Activated T-cell treated with anti-CD3 and anti-CD28 coated beads, Interleukin-2, amount 50 U/mL, for 48 hours (primary cell): ENCODE measurements at places on chromosomes 4 and X.

DNA sequence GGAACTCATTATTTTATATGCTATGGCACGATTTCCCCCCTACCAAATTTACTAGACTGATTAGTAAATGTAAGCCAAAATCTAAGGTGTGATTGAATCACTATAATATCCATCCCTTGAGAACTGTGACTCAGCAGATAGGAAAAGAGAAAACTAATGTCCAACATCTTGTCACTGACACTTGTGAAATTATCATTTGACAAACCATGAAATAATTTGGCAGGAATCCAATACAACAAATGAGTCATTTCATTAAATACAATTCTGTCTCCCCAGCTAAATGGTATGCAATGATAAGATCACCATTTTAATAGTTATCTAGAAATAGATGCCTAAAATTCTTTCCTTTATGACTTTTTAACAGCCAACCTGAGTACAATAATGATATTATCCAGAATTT is 462.3 kb downstream of the DMD start:
- DNase-seq, result no peak

DNA sequence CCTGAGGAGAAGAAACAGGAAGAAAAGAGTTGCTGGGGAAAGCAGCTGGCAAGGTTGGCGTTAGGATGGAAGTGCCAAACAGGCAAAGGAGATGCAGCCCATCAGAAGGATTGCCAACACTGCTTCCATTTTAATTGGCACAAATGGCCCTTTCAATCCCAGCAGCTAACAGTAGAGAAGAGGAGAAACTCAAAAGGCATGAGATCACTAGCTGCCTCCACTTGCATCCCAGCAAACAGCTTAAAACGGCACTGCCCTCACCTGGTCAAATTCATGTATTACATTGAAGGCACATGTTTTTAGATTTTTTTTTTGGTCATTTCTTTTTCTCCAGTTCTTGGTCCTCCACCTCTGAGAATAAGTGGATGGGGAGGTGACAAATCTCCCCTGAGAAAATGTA is 14.9 kb upstream of the LOC101059915 start:
- peak; percentile 64 for DNase-seq

GRCh38 chr4:110902500-110902899 is 279.6 kb upstream of the PITX2 start:
- DNase-seq, result no peak

DNA sequence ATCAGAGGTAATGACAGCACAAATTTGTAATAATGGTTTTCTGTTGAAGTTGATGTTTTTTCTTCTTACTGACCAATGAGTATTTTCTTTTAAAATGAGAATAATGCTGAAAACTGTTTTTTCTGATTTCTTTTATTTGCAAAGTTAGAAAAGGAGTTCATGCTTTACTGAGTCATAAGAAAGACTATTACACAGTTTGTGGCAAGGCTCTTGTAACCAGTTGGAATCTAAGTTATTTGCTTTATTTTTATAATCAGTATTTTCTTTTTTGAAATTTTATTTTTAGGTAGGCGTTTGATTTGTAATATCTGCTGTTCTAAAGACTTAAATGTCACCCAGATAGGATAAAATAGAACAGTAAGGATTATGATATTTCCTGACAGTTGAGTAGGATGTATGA is 25.5 kb downstream of the ANAPC4 start:
- DNase-seq, result no peak

DNA sequence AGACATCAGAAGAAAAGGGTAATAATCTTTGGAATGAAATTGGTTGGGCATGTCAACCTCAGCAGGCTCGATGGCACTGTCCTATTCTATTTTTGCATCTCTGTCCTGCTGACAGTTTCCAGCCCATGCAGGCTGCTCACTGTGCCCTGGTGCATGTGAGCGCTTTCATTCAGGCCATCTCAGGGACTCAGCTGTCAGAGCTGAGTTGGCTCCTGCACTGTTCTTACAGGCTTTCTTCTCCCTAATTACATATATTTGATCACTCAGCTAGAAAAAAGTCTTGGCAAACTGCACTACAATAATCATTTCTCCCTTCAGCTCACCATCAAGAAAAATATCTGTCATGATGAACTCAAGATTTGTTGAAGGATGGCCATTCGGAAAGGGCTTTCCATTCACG is 84.7 kb downstream of the RASL11B start:
- DNase-seq, result no peak

DNA sequence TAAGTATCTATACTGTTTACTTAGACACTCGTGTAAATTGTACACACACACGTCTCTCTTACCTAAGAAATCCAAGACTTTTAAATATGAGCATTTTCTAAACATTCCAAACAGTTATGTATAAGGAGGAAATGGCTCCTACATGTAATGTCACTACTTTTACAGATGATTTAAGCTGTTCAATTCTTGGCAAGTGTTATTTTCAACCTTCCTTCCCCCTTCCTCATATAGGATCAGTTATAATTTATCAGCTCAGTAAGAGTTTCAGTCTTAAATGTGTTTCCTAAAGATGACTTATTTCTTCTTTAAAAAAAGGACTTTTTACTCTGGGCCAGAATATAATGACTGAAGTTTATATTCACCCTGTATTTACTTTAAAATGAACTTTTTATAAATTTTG is 601.1 kb downstream of the ANKRD50 start:
- no peak for DNase-seq

DNA sequence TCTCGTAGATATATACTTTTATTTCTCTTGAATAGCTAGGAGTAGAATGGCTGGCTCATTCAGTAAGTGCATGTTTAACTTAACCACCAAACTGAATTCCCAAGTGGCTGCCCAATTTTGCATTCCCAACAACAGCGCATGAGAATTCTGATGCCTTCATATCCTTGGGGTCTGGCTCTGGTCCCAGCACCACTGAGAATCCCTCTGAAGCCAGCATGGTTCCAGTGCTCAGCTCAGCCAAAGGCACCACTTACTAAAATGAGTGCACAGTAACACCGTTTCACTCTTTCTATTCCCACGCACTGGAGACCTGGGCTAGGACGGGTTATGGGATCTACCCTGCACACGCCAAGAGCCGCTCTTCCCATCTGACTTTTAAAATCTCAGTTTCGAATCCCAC is 60.4 kb downstream of the CASP3 start:
- no peak for DNase-seq

- no peak for DNase-seq
Observed at GRCh38 chr4:23770011-23770410, 119.8 kb downstream of the PPARGC1A start.

GRCh38 chr4:7831330-7831729 is 108.3 kb downstream of the AFAP1 start:
- peak; percentile 51 for DNase-seq
